Fibroblast of lung (primary cell): ENCODE measurements at places on chromosomes 3 and 15.
A peak's percentile ranks its signal among the peaks of the same experiment; 100 is the strongest.

DNA sequence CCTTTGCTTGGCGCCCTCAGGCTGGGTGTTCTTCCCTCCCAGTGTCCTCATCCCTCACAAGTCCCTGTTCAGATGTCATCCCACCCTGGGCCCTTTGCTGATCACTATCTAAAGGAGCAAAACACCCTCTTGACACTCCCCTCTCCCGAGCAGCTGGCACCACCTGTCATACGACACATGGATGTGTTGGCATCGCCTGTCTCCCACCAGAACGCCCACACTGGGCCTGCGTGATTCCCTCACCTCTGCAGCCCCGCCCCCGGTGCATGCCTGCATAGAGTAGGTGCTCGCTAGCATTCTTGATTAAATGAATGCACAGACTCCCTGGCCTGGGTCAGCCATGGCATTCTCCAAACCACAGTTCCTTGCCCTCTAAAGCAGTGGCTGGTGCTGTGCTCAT is 75.8 kb downstream of the DNAJB8 start:
- peaks cover 2% of the 10 kb centered on the region for H3K4me1 ChIP-seq
- H3K27ac ChIP-seq, result no peak overlapping the region
- H3K36me3 ChIP-seq, result no peaks in the 10 kb centered on the region
- H3K4me3 ChIP-seq, result no peak overlapping the region
- DNase-seq, result no peak

GRCh38 chr15:74220475-74221248 is 15.5 kb upstream of the CCDC33 start:
- no peak overlapping the region for H3K27ac ChIP-seq
- H3K4me3 ChIP-seq, result no peak overlapping the region
- H3K4me1 ChIP-seq, result no peaks in the 10 kb centered on the region
- no peak for DNase-seq

DNA sequence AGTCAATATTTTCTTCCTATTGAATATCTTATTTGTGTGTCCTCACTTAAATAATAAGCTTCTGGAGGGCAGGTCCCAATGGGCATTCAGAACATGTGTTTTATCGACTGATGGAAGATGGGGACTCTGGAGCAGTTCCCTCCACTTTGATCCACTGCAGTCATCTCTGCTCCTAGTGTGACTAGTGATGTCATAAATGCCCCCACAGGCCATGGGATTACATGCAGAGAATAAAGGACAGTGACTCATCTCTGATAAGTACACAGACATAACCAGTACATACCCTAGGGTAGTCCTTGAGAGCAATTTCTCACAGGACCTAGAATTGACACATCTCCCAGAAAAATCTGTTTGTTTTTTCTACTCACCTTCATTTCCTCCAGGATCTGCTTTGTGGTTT is 49.4 kb upstream of the FMN1 start:
- peaks cover 3% of the 10 kb centered on the region for H3K27me3 ChIP-seq
- no peak overlapping the region for H3K27ac ChIP-seq
- no peaks in the 10 kb centered on the region for H3K36me3 ChIP-seq
- peak; percentile 59 for DNase-seq

- no peaks in the 10 kb centered on the region for H3K27me3 ChIP-seq
- DNase-seq, result peak; percentile 81
- peak overlapping the region; percentile 92 for H3K27ac ChIP-seq
- no peaks in the 10 kb centered on the region for H3K36me3 ChIP-seq
- H3K4me1 ChIP-seq, result peaks cover 19% of the 10 kb centered on the region
- H3K4me3 ChIP-seq, result no peak overlapping the region
Measured at GRCh38 chr3:10192953-10193691, 28.4 kb downstream of the IRAK2 start.

- no peaks in the 10 kb centered on the region for H3K27me3 ChIP-seq
- H3K4me1 ChIP-seq, result no peaks in the 10 kb centered on the region
- H3K27ac ChIP-seq, result no peak overlapping the region
- DNase-seq, result peak; percentile 33
Measured at GRCh38 chr3:140863580-140864009, 78.0 kb upstream of the SLC25A36 start.

GRCh38 chr15:29873264-29873663 is 51.0 kb upstream of the TJP1 start:
- no peak overlapping the region for H3K27ac ChIP-seq
- no peak for DNase-seq
- no peak overlapping the region for H3K4me3 ChIP-seq

DNA sequence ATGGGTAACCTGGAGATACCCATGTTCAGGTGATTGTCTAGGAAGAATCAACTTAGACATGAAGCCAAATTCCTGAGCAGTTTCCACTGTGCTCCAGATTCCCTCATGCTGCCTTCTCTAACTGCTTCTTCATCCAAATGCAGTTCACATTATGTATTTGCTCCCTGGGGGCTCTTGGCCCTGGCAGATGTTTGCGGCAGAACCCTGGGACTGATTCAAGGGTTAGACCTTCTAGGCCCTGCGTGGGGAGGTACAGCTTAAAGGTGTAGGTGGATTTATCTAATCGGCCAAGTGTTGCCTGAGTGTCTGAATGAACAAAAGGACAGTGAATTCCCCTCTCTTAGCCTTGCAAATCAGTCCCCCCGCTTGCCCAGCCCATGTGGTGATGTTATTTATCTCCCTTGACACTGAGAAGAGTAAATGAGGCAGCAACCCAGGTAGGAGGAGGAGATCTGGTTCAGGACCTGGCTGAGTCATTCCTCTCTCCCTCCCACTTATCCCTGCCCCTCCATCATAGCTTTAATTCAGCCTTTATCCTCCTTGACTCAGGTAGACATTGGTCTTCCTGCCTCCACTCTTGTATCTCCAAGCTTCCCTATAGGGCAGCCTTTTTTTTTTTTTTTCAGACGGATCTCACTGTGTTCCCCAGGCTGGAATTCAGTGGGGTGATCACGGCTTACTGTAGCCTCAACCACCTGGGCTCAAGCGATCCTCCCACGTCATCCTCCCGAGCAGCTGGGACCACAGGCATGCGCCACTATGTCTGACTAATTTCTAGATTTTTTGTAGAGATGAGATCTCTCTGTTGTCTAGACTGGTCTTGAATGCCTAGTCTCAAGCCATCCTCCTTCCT is 54.8 kb downstream of the MAGEF1 start:
- H3K27me3 ChIP-seq, result no peaks in the 10 kb centered on the region
- H3K27ac ChIP-seq, result no peak overlapping the region

DNA sequence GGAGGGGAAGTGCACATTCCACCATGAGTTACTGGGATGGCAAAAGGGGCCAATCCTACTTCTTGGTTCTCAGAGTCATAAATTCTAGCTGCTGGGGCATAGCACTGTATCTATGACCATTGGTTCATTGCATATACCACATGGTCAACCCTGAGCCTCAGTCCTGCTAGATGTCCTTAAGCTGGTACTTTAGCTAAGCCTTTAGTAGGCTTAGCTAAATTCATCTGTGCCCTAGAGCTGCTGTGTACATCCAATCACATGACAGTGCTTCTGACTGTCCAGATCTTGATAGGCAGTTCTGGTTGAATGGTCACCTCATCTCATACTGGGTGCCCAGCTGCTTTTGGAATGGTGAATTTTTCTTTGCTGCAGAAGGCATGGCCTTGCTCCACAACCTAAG is 8.2 kb downstream of the NDUFB4 start:
- no peak overlapping the region for H3K4me3 ChIP-seq
- no peaks in the 10 kb centered on the region for H3K27me3 ChIP-seq
- no peak overlapping the region for H3K27ac ChIP-seq
- peaks cover 2% of the 10 kb centered on the region for H3K36me3 ChIP-seq

DNA sequence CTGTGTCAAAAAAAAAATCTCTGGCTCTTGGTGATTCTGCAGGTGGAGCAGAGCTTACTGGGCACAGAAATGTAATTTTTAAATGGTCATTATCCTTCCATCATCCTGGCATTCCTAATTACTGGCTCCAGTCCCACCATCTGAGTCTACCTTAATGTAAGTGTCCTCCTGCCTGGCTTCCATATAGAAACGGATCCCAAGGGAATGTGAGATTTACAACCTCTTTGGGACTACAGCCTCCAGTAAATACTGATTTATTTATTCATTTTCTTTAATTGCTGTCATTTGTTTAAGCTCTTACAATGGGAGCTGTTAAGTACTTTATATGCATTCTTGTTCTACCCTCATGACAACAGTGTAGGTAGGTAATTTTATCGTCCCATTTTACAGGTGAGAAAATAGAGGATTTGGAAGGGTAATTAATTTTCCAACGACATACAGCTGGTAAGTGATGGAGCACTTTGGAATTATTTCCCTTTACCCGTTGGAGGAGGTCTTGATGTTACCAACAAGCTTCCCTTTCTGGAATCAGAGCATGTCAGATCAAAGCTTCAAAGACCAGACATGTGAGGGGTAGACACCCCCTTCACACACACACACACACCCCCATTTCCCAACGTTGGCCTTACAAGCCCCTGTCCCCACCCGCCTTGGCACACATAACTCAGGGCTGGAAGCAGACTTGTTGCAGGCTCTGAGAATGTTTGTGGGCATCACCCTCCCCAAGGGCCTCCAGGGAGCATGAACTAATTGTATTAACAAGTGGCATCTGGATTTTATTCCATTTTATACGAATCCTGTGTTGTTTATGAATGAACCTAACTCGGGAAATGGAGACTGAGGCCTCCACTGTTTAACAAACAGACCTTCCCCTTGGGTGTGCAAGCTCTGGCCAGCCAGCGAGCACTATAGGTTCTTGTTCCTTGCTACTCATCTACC is 116.9 kb downstream of the ALDH1A2 start:
- no peaks in the 10 kb centered on the region for H3K4me1 ChIP-seq
- H3K4me3 ChIP-seq, result no peak overlapping the region
- no peak for DNase-seq
- no peak overlapping the region for H3K27ac ChIP-seq

- H3K27me3 ChIP-seq, result peaks cover 4% of the 10 kb centered on the region
- H3K27ac ChIP-seq, result no peak overlapping the region
Measured at GRCh38 chr3:133461291-133461690, 61.4 kb downstream of the BFSP2 start.

DNA sequence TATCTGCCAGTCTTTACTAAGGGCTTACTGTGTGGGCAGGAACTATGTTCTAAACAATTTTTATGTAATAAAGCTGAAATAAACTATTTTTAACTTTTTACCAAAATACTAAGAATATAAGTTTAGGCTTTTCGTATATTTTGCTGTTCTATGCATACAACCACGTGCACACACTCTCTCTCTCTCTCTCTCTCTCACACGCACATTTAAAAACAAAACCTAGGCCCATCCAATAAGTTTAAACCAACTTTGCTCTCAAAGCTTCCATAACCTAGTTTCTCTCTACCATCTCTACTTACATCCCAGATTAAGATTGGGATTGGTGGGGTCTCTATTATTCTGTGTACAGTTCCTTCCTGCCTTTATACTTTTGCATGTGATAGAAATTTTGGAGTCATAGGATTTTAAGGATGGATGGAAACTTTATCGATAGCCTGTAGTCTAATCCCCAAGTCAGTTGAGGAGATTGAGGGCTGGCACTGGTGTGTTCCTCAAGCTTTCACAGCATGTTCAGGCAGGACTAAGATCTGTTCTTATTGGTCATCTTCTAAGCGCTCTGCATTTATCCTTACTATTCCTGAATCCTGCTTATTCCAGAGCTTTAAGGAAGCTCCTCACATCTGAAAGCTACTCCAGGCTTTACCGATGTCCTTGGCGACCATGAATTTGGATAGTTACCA is 1.8 kb downstream of the GPR171 start:
- H3K36me3 ChIP-seq, result no peaks in the 10 kb centered on the region
- H3K27ac ChIP-seq, result no peak overlapping the region
- no peak overlapping the region for H3K4me3 ChIP-seq
- no peaks in the 10 kb centered on the region for H3K27me3 ChIP-seq
- DNase-seq, result no peak

GRCh38 chr3:93969443-93969842 is 4.3 kb downstream of the PROS1 start:
- H3K4me3 ChIP-seq, result no peak overlapping the region
- no peak overlapping the region for H3K27ac ChIP-seq
- H3K36me3 ChIP-seq, result no peaks in the 10 kb centered on the region
- no peaks in the 10 kb centered on the region for H3K27me3 ChIP-seq
- DNase-seq, result peak; percentile 67

- H3K27me3 ChIP-seq, result no peaks in the 10 kb centered on the region
- H3K4me1 ChIP-seq, result no peaks in the 10 kb centered on the region
- DNase-seq, result no peak
- H3K27ac ChIP-seq, result no peak overlapping the region
Measured at GRCh38 chr15:80920271-80920699, 69.3 kb downstream of the MESD start.

- peaks cover 14% of the 10 kb centered on the region for H3K36me3 ChIP-seq
- no peaks in the 10 kb centered on the region for H3K27me3 ChIP-seq
- H3K27ac ChIP-seq, result peak overlapping the region; percentile 49
- peak overlapping the region; percentile 77 for H3K4me3 ChIP-seq
Measured at GRCh38 chr3:170421111-170421641, 2.5 kb downstream of the CLDN11 start.

GRCh38 chr3:38949994-38950393 is 101.8 kb downstream of the SCN11A start:
- no peak overlapping the region for H3K4me3 ChIP-seq
- H3K27me3 ChIP-seq, result no peaks in the 10 kb centered on the region
- H3K27ac ChIP-seq, result no peak overlapping the region
- no peak for DNase-seq
- no peaks in the 10 kb centered on the region for H3K36me3 ChIP-seq
- H3K4me1 ChIP-seq, result no peaks in the 10 kb centered on the region

DNA sequence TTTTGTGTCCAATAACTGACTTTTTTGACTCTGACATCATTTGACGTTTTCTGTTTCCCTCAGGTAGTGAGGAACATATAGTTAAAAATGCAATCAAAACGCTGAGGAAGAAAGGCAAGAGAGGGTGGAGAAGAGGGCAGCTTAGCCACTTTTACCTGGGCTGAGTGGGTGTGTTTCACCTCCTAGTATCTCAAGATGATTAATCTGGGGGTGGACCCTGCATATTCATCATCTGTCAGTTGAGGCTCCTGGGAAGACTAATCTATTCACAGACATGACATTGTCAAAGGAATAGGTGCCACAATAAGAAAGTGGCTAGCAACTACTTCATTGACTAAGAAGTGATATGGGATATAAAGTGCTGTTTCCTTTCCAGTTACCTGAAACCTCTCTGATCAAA is 331.5 kb upstream of the RARB start:
- H3K36me3 ChIP-seq, result no peaks in the 10 kb centered on the region
- H3K27ac ChIP-seq, result no peak overlapping the region
- DNase-seq, result no peak
- H3K4me3 ChIP-seq, result no peak overlapping the region

- peak; percentile 79 for DNase-seq
- H3K4me1 ChIP-seq, result peaks cover 7% of the 10 kb centered on the region
- no peak overlapping the region for H3K27ac ChIP-seq
- H3K4me3 ChIP-seq, result no peak overlapping the region
- no peaks in the 10 kb centered on the region for H3K36me3 ChIP-seq
- peaks cover 6% of the 10 kb centered on the region for H3K27me3 ChIP-seq
Measured at GRCh38 chr3:46908294-46908985, 30.9 kb downstream of the PTH1R start.
